Fibroblast of skin of left biceps (primary cell): ENCODE measurements at places on chromosomes 6 and 20.

DNA sequence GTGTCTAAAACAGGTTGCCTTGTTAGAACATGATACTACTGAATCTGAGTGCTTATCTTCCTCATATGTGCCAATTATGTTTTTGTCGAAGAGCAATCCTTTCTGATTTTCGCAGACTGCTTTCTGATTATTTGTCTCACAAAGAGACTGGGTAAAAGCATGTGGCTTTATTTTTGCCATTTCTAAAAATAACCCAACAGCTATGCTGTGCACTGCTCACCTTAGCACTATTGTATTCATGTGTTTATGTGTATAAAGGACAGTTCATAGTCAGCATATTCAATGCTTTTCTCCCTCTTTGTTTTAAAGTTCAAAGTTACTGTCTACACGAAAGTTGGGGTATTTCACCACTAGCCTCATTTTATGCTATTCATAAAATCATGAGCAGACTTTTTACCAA is 127.0 kb downstream of the SGK1 start:
- DNase-seq: no peak

DNA sequence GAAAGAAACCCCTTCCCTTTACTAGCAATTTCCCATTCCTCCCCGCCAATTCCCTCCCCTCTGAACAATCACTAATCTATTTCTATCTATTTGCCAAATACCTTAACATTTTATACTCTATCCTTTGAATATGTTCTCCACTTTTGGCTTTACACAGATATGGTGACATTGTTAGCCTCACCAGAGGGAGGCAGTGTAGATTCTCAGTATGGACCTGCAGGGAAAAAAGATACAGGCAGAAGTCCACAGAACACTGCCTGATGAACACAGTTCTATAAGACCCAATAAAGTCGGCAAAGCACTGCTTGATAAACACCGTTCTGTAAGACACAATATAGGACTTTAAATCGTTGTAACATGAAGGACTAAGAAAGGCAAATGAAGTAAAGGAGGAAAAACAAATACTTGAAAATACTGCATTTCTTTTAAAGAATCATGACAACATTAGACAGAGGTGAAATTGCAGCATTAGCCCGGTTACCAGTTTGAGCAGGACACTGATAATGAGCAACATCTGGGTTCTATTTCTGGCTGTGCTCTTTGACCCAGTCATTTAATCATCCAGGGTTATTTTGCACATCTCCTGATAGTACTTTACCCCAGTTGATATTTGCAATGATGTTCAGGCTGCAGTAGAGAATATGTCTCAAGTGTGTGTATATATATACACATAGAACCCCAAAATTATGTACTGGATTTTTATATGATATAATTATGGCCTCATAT is 296.8 kb downstream of the UTRN start:
- DNase-seq: no peak

DNA sequence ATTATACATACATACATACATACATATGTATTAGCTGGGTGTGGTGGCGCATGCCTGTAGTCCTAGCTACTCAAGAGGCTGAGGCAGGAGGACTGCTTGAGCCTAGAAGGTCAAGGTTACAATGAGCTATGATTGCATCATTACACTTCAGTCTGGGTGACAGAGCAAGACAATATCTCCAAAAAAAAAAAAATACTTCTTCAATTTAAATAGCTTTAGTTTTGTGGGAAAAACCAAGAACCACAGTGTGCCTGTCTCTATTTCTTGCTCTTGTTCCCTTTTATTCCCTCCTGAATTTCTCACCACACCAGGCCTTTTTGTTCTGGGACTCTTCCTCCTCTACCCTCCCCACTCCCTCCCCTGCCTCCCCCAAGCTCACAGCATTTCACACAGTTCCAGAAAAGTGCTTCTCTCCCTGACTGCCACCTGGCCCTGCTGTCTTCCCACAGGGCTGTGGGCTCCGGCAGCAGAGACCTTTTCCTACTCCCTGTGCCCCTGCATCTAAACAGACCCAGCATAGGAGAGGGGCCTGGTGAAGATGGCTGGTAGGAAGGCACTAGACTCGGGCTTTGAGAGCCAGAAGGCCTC is 1.3 kb downstream of the C20orf203 start:
- DNase-seq: no peak

- no peak for DNase-seq
Measured at GRCh38 chr6:89944181-89944755, 50.0 kb downstream of the GJA10 start.

GRCh38 chr6:54987633-54988290 is 141.2 kb downstream of the FAM83B start:
- no peak for DNase-seq
